ENCODE measurements at places on chromosomes 11 and 22. TPM values are rescaled to one million over a fixed set of nuclear protein-coding genes. Genes with fewer than 3 reads are reported as not detected.

The PLAAT3 gene
- total RNA-seq: 76.1 TPM

- DNase-seq: peak; percentile 3
- peaks cover 5% of the 10 kb centered on the region for H3K36me3 ChIP-seq
- H3K4me1 ChIP-seq: peaks cover 41% of the 10 kb centered on the region
Observed at GRCh38 chr11:117180020-117180419, 1.5 kb downstream of the SIDT2 start.

The OR51E2 gene
- total RNA-seq: not detected

The GNG3 gene
- total RNA-seq: not detected

The CARD18 gene
- not detected for total RNA-seq

GRCh38 chr11:13235895-13236294 is 41.7 kb upstream of the BMAL1 start:
- H3K4me3 ChIP-seq: no peak overlapping the region
- H3K4me1 ChIP-seq: no peaks in the 10 kb centered on the region
- H3K27me3 ChIP-seq: no peaks in the 10 kb centered on the region
- no peak overlapping the region for H3K27ac ChIP-seq
- no peaks in the 10 kb centered on the region for H3K36me3 ChIP-seq

DNA sequence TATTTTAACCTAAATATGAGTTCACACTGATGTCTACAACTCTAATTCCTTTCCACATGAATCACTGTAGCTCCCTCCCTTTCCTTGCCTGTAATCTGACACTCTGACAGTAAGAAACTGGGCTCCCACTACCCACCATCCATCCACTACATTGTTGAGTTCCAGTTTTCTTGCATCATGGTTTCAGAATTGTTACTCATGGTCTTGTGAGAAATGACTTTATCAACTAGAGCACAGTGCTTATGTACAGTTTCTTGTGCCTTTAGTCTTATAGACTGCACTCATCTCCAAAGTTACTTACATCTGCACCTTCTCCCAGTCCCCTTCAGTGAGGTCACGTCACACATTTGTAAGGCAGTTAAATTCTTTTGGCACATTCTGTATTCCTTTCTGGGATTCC is 78.6 kb downstream of the RTL6 start:
- DNase-seq: no peak
- H3K36me3 ChIP-seq: no peaks in the 10 kb centered on the region
- no peaks in the 10 kb centered on the region for H3K27me3 ChIP-seq
- no peak overlapping the region for H3K27ac ChIP-seq

GRCh38 chr22:49132009-49132408 is 695.7 kb downstream of the BRD1 start:
- no peak overlapping the region for H3K27ac ChIP-seq
- no peak overlapping the region for H3K4me3 ChIP-seq
- no peaks in the 10 kb centered on the region for H3K36me3 ChIP-seq
- no peaks in the 10 kb centered on the region for H3K4me1 ChIP-seq

The NTM gene
- 0.88 TPM for total RNA-seq

- no peak overlapping the region for H3K27ac ChIP-seq
- DNase-seq: no peak
- no peaks in the 10 kb centered on the region for H3K27me3 ChIP-seq
- no peak overlapping the region for H3K4me3 ChIP-seq
- no peaks in the 10 kb centered on the region for H3K36me3 ChIP-seq
- H3K4me1 ChIP-seq: no peaks in the 10 kb centered on the region
Observed at GRCh38 chr11:131470216-131470925, 100.0 kb downstream of the NTM start.

DNA sequence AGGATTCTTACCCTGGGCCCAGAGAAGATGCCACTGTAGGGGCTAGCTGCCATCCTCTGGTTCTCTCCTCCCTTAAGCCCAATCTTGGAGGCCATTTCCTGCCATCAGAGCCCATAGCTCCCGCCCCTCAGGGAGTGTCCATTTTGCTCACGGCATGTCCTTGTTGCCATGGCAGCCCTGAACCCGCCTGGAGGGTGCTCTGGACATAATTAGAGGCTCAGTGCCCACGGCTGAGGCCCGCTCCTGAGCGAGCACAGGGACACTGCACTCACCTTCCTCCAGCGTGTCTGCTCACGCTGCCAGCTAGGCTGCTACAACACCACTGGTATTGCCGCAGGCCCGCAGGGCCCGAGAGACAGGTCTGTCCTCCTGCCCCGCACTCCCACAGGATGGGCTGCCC is 11.1 kb upstream of the SUSD2 start:
- H3K36me3 ChIP-seq: peaks cover 67% of the 10 kb centered on the region
- no peak overlapping the region for H3K4me3 ChIP-seq

DNA sequence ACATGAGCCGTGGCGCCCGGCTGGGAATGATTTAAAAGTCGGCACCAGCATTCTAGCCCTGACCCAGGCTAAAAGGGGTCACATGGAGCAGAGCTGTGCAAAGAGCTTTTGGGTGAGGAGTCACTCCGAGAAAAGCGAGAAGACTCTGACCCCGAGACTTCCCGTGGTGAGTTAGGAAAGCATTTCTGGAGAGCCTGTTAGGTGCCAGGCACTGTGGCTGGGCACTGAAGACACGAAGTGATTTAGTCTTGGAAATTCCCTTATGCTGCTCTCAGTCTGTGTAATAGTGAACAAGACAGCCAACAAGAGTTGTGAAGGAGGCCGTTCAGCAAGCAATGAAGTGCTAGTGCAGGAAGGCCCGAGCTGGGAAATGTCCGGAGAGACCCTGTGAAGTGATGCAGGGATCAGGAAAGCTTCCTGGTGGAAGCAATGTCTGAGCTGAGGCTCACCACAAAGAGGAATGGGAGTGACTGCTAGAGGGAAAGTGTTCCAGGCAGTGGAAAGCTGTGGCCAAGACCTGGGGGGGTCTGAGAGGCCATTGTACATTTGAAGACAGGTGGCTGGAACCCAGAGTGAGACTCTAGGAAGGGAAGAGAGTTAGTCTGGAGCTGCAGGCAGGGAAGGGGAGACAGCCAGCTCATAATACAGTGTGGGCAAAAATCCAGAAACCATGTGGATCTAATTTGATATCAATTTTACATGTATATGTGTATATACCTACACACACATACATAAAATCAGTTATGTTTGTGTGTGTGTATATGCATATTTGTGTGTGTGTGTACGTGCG is 31.6 kb downstream of the MARK2 start:
- no peak overlapping the region for H3K4me3 ChIP-seq
- no peaks in the 10 kb centered on the region for H3K27me3 ChIP-seq
- H3K4me1 ChIP-seq: peaks cover 90% of the 10 kb centered on the region
- no peaks in the 10 kb centered on the region for H3K36me3 ChIP-seq
- DNase-seq: no peak

DNA sequence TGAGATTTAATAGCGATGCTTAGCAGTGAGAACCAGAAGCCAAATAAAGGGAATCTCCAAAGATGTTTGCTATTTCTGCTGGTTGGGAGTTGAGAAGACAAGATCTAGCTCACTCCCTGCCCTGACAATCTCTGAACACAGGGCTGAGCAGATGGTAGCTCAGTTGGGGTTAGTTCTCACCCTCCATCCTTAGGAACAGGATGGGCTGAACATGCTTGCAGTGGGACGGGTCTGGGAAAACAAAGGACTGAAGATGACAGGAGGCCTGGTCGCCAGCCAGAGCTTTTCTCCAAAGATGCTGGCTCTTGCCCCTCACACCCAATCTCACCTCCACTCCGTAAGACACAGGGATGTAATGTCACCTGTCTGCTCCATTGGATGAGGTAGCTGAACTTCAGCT is 72.7 kb downstream of the SC5D start:
- H3K27me3 ChIP-seq: no peaks in the 10 kb centered on the region
- no peak for DNase-seq
- no peak overlapping the region for H3K27ac ChIP-seq
- H3K4me1 ChIP-seq: peaks cover 31% of the 10 kb centered on the region
- no peaks in the 10 kb centered on the region for H3K36me3 ChIP-seq

DNA sequence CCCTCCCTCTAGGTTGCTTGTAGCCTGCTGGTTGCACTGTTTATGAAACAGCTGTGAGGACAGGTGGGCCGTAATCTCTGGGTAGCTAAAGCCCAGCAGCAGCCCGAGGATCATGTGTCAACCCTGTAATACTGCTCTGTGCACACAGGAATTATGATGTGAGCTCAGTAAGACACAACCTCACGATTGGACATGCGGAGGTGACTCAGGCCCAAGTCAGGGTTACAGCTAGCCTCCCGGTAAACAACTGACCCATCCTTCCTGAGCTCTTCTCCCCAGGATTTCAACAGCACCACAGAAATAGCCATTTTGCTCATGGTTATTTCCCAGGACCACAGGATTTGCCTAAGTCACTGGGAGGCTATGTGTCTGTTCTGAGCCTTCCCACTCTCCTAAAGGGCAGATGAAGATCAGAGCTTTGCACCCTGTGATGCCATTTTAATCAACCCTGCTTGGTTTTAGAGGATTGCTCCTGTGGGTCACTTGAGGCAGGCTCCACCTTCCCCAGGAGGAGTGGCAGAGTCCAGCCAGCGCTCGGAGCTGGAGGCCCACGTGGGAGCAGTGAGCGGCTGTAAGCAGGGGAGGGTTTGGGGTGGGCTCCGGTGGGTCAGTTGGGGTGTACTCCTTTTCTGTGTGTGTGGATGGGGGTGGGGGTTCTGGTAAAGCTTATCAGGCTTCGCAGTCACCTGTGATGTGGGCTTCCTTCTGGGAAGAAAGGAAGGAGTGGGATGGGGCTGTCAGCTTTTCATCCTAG is at the start of gene AMPD3:
Gene AMPD3 (plus strand): TSS at position 387 of the 754 bp plus-strand sequence. CDS start 6,256 bp downstream, outside the sequence.
- no peaks in the 10 kb centered on the region for H3K27me3 ChIP-seq
- H3K4me1 ChIP-seq: no peaks in the 10 kb centered on the region
- DNase-seq: no peak
- no peaks in the 10 kb centered on the region for H3K36me3 ChIP-seq

DNA sequence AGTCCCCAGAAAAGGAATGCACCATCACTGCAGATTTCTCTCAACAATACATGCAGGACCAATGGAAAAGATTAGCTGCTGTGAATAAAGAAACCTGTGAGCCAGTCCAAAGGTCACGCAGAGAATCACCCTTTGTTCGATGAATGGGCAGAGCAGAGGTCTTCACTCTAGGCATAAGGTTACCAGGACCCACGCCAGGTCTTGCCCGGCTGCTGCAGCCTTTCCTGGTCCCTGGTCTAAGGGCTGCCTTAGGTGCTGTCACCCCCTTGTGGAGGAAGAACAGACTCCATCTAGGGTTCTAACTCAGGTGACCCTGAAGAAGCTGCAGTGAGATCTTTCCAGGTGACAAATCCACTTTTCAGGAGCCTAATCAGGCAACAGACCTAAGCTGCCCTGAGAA is 29.0 kb upstream of the NAP1L4 start:
- no peak overlapping the region for H3K27ac ChIP-seq
- no peaks in the 10 kb centered on the region for H3K27me3 ChIP-seq
- peaks cover 9% of the 10 kb centered on the region for H3K4me1 ChIP-seq
- DNase-seq: peak; percentile 61
- H3K36me3 ChIP-seq: peaks cover 55% of the 10 kb centered on the region
- no peak overlapping the region for H3K4me3 ChIP-seq

- H3K4me3 ChIP-seq: no peak overlapping the region
- no peaks in the 10 kb centered on the region for H3K36me3 ChIP-seq
- H3K27ac ChIP-seq: no peak overlapping the region
- H3K4me1 ChIP-seq: peaks cover 3% of the 10 kb centered on the region
- DNase-seq: no peak
Observed at GRCh38 chr11:47508240-47508957, 44.5 kb downstream of the CELF1 start.

DNA sequence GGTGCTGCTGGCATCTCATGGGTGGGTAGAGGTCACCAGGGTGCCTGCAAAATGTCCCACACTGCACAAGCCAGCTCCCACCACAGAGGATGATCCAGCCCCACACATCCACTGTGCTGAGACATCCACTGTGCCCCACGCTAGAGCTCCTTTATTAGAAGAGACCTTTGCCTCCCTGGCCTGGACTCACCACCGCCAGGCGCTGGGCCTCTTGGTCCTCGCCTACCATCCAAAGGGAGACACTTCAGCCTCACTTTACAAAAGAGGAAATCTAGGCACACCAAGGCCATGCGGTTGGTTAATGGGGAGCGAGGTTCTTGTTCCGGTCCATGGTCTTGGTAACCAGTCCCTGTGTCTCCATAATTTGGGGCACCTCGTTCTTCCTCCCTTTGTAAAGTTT is 3.4 kb upstream of the ANO1 start:
- H3K27me3 ChIP-seq: no peaks in the 10 kb centered on the region
- no peak overlapping the region for H3K4me3 ChIP-seq
- no peaks in the 10 kb centered on the region for H3K36me3 ChIP-seq
- no peak overlapping the region for H3K27ac ChIP-seq

The VPS11 gene
- total RNA-seq: 64.4 TPM

DNA sequence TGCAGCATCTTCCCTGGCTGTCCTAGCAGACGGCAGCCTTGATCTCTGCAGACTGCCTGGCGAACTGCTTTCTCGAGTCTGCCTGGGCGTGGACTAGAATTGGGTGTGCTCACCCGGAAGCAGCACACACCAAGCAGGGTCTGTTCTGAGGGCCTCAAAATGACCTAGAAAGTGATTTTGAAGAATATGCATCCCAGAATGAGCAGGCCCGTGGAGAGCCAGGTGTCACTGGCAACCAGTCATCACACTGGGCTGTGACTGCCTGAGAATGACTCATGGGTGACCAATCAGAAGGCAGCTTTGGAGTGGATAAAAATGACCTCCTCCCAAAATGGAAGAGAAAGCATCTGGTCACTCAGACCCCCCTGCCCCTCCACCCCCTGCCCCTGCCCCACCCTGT is 114.9 kb upstream of the NECTIN1 start:
- no peaks in the 10 kb centered on the region for H3K4me1 ChIP-seq
- no peak overlapping the region for H3K4me3 ChIP-seq
- H3K27ac ChIP-seq: no peak overlapping the region
- DNase-seq: no peak

DNA sequence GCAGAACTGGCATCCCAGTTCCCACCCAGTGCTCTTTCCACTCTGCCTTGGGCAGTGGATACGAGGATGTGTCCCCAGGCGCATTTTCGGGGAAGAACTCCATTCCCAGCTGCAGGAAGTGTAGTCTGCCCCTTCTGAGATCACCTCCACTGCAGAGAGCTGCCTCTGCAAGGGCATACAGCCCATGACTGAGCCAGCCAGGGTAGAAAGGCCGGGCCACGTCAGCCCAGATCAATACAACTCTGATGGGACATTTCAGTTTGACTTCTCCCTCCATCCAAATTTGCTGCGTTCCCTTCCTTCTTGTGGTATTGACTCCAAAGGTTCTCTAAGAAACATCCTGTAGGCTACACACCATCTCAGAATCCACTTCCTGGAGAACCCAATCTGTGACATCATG is 19.7 kb downstream of the MOGAT2 start:
- DNase-seq: no peak
- no peaks in the 10 kb centered on the region for H3K27me3 ChIP-seq
- peaks cover 13% of the 10 kb centered on the region for H3K4me1 ChIP-seq
- no peak overlapping the region for H3K4me3 ChIP-seq

DNA sequence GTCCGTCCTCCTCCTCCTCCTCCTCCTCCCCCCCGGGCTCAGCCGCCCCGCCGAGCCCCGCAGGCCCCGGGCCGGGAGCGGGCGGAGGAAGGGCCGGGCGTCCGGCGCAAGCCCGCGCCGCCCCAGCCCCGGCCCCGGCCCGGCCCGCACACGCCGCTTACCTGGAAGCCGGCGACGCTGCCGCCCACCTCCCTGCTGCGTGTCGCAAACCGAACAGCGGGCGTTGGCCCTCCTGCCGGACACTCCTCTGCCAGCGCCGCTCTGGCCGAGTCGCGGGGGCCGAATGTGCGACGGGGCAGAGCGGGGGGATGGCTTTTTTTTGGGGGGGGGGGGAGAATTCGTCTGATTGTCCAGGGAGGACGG is 1.1 kb downstream of the IGF2 start:
- peak overlapping the region; percentile 14 for H3K4me3 ChIP-seq
- H3K27ac ChIP-seq: no peak overlapping the region
- H3K4me1 ChIP-seq: peaks cover 25% of the 10 kb centered on the region
- H3K27me3 ChIP-seq: peaks cover 30% of the 10 kb centered on the region
- H3K36me3 ChIP-seq: no peaks in the 10 kb centered on the region

- no peaks in the 10 kb centered on the region for H3K27me3 ChIP-seq
- H3K4me1 ChIP-seq: no peaks in the 10 kb centered on the region
- no peak overlapping the region for H3K27ac ChIP-seq
- H3K4me3 ChIP-seq: no peak overlapping the region
Observed at GRCh38 chr11:8321876-8322275, 58.2 kb upstream of the LMO1 start.
